ENCODE measurements at places on chromosomes 12 and 14.

- DNase-seq: no peak
Measured at GRCh38 chr14:36939265-36939664, 233.1 kb downstream of the SLC25A21 start.

GRCh38 chr12:124024263-124024678 is 51.3 kb downstream of the ZNF664 start:
- peak; percentile 95 for DNase-seq

GRCh38 chr12:127393896-127394295 is 873.1 kb upstream of the TMEM132C start:
- DNase-seq: no peak

DNA sequence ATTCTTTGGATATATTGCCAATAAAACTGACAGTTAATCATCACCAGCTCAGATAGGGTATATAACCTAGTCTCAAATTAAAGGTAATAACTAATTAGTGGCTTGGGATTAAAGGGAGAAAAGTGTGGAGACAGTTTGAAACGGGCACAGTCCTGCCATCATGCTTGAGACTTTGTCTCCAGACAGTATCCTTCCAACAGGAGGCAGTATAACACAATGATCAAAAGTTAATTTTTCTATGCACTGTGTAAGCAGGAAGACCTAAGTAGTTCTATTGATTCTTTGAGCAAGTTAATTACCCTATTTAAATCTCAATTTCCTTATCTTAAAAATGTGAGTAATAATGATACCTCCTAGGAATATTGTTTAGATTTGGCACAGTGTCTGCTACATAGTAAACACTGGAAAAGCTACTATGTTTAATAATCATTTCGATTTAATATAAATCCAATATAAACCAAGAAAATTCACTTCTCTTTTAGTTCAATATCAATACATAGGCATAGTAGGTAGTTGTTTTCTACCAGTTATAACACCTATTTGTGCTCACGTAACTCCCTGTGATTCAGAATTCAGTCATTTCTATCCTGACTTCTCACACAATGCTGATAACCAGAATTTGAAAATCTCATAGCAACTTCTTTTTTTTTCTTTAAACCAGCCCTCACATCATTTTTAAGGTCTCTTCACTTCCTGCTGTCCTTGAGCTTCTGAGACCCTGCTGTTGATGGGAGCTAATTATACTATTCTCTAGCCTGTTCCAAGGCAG is 53.7 kb downstream of the GALNT4 start:
- peak; percentile 86 for DNase-seq

DNA sequence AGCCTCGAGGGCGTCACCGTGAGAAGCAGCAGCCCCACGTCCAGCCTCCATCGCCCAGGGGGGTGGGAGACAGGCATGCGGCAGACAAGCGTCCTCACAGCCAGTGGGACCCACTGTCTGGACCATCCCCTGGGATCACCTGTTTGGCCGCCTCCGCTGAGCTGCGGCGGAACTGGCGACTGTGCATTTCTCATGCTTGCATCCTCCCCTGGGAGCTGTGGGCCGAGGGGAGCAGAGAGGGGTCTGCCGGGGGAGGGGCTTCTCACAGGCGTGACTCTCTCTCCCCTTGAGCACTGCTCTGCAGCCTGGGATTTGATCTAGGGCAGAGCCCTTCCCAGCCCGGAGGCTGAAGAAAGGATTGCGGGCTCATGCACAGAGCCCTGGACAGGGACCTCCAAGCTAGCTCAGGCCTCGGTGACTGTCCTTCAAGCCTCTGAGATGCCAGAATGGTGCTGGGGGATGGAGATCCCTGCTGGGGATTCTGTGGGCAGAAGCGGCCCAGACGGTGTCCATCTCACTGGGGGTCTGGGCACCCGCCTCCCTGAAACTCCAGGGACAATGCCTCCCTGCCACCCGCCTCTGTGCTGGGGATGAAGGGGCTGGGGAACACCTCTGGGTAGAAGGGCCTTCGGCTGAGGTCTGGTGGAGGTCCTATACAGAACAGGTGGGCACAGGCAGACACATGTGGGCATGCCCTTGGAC is 61.1 kb downstream of the PRIMA1 start:
- no peak for DNase-seq

GRCh38 chr12:104588047-104588920 is 131.5 kb downstream of the CHST11 start:
- DNase-seq: no peak

All from OCI-M1 (cell line).